ENCODE measurements at places on chromosomes 7 and 10. TPM values are rescaled to one million over a fixed set of nuclear protein-coding genes. Genes with fewer than 3 reads are reported as not detected.

FAM24B gene
- 0.74 TPM for total RNA-seq

GRM3 gene
- not detected for total RNA-seq

BPGM gene
- total RNA-seq = 10.1 TPM

DNA sequence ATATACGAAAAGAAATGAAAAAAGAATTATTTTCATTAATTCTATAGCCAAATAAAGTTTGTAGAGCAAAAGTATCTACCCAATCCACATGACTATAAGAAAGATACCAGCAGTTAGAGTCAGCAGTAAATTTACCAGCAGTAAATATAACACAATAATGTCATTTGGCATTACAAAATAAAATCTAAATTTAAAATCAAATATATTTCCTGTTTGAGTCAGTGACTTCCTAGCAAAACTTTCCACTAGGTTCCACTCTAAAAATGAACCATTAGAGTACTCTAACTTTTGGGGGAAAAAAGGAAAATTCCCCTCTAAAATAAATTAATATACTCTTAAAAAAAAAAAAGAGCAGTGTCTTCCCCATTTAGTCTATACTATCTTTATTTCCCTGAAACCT is 144.8 kb downstream of the CPEB3 start:
- peak overlapping the region; percentile 66 for H3K27ac ChIP-seq
- no peak for DNase-seq
- H3K4me3 ChIP-seq = no peak overlapping the region
- H3K4me1 ChIP-seq = peaks cover 34% of the 10 kb centered on the region
- H3K27me3 ChIP-seq = no peaks in the 10 kb centered on the region
- no peaks in the 10 kb centered on the region for H3K36me3 ChIP-seq

Measured in psoas muscle (tissue), 8 donors.